ENCODE measurements at places on chromosomes 16 and 17.

DNA sequence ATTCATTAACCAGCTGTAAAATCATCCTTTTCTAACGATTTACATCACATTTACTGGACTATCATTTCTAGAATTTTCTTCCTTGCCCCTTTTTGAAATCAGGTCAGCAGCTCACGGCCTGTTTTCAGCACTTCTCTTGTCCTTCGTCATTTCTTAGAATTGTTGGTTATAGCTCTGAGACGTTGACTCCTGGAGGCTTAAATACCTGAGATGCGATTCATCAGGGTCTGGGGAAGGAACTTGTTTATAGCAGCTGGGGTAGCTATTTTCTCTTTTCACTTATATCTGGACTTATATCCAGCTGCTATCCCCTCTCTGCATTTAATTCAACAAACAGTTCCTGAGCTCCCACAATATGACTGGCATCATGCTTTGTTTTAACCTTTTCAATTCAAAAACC, 338.7 kb upstream of the TNRC6C start:
- DNase-seq = no peak

DNA sequence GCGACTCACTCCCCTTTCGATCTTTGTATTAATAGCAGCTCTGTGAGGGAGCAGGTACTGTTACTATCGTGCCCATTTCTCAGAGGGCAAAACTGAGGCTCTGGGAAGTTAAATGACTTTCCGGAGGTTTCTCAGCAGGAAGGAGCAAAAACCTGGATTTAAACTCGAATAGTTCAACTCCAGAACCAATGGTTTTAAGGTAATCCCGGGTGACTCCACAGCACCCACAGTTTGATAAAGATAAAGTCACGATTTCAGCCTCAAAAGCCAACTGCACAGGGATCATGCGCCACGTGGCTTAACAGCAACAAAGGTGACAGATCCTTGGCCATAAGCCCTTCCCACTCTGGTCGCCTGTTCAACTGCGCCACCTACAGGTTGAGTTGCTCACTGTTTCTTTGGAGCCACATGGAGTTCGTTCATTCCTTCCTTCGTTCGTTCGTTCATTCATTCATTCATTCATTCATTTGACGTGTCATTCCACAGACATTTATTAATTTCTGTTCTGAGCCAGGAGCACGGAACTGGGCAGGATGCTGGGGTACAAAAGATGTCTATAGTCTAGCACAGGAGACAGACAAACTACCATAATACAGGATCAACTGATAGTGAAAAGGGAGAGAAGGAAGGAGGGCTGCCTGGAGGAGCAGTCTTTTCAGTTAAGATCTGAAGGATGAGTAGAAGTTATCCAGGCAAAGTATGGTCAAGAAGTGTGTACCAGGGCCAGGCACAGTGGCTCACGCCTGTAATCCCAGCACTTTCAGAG, 134.8 kb downstream of the HS3ST2 start:
- no peak for DNase-seq

DNA sequence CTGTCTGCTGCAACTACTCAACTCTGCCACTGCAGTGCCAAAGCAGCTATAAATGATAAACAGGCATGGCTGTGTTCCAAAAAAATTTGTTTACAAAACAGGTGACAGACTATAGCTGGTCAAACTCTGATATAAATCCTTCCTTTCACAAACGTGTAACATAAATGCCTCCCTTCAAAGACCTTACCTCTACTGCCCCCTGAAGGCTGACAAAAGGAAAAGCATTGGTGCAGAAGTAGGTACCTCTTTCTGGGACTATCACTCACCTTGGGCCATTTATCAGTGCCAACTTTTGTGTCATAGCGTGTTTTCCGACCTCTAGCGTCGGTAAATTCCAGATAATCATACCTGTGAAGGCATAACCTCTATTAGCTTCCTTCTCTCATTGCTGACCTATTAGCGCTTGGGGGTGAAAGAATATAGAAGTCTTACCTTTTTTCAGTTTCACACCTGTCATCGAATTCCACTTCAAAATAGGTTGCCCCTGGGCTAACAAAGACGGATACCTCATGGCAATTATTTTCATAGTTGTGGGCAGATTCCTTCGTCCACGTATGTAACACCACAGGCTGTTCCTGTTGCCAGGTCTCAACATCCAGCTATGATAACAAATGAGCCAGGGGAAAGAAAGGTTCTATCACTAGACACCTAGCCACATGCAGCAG, 67.9 kb downstream of the ZZEF1 start:
- DNase-seq = no peak

- DNase-seq = no peak
Measured at GRCh38 chr17:81298325-81298990, 3.4 kb upstream of the SLC38A10 start.

DNA sequence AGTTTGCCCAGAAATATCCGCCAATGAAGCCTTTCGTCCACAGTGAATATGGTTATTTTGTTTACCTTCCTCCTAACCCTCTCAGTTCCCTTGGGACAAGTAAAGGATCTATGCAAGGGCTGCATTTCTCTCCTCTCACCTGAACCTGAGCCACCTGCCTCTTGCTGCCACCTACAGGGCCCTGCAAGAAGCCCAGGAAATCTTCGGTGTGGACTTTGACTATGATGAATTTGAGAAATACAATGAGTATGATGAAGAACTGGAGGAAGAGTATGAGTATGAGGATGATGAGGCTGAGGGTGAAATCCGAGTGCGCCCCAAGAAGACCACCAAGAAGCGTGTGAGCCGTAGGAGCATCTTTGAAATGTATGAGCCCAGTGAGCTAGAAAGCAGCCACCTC, 14.0 kb downstream of the SUPT6H start:
- no peak for DNase-seq

GRCh38 chr16:12225255-12225654, 248.7 kb downstream of the SNX29 start:
- DNase-seq = no peak

- DNase-seq = peak; percentile 37
Measured at GRCh38 chr17:17146786-17147406, 59.2 kb downstream of the PLD6 start.

- DNase-seq = no peak
Measured at GRCh38 chr17:43125967-43126910, 1.1 kb upstream of the BRCA1 start.

DNA sequence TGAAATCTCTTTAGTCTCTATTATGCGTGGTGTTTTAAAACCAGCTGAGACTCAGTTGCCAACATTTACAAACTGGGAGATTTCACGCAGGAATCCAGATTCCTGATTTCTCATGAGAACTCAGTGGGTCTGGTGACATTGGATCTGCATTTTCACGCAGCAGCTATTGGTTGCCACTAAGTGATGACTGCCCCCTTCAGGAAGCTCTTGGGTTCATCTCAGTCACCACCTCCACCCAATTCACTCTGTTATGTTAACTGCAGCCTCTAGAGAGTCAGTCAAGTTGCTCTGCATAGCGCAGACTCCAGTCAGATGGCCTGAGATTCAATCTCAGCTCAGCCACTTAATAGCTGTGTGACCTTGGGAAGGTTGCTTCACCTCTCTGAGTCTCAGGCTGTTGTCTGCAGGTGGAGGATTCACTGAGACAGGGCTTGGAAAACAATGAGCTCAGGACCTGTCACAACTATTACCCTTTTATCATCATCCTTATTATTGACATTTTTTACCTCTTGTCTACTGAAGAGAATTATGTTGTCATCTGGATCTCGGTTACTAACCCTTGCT, 6.4 kb downstream of the SHISA9 start:
- no peak for DNase-seq

DNA sequence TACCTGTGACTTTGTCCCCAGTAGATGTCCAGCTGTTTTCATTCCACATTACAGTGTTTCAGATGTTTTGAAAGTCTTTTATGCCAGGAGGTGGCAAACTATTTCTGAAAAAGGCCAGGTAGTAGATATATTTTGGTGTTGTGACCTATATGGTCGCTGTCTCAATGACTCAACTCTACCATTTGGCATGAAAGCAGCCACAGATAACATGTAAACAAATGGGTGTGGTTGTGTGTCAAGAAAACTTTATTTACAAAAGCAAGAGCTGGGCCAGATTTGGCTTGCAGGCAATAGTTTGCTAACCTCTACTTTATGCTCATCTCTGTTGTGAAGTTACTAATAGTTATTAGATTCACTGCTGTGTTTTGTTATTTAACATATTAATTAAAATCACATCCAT, 728.7 kb upstream of the EEF2KMT start:
- no peak for DNase-seq

DNA sequence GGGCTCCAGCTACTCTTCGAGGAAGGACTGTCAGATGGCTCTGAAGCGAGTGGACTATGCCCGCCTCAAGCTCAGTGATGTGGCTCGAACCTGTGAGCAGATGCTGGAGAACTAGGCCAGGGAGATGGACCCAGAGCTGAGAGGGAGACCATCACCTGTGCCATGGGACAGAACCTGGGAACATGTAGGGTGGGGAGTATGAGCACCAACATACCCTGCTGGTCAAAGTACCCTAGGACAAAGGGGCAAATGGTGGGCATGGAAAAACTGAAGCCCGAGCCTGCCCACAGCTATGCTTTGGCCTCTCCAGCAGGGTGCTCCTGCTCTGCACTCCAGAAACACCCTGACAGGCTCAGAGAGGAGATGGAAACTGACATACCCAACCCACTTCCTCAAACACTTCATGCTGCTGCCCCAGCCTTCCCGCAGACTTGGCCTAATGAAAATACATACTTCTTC, 1.9 kb downstream of the MED11 start:
- no peak for DNase-seq

DNA sequence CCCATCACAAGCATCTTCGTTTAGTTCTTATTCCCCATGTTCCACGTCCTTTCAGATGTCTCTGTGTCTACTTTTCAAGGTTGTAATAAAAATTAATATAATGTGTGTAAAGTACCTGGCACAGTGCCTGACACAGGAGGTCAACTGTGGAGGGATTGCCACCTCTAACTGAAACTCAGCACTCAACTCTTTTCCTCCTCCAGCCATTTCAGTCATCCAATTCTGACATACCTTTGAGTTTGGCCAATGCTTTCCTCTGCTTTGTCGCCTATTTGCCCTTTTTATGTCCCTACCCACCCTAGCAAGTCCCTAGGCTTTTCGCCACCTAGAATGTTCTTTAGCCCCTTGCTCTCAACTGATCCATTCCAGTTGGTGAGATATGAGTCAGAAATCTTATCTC, 1.6 kb downstream of the UBE2Z start:
- DNase-seq = no peak

- no peak for DNase-seq
Measured at GRCh38 chr17:34313164-34313563, 6.1 kb upstream of the CCL8 start.

DNA sequence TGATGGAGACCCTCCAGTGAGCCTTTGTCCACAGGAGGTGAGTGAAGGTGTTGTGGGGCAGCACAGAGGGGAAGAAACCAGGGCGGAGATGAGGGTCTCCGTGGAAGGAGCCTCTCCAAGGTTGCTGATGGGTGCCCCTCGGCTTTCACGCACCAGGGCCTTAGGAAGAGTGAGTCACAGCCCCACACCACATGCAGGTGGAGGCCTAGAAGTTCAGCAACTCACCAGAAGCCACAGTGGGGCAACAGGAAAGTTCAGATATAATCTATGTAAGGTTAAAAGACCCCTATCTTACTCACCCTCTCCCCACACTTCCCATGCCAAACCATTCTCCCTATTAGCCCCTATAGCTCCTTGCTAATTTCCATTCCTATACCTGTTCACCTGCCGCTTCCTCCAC, 9.5 kb upstream of the HNF1B start:
- no peak for DNase-seq

DNA sequence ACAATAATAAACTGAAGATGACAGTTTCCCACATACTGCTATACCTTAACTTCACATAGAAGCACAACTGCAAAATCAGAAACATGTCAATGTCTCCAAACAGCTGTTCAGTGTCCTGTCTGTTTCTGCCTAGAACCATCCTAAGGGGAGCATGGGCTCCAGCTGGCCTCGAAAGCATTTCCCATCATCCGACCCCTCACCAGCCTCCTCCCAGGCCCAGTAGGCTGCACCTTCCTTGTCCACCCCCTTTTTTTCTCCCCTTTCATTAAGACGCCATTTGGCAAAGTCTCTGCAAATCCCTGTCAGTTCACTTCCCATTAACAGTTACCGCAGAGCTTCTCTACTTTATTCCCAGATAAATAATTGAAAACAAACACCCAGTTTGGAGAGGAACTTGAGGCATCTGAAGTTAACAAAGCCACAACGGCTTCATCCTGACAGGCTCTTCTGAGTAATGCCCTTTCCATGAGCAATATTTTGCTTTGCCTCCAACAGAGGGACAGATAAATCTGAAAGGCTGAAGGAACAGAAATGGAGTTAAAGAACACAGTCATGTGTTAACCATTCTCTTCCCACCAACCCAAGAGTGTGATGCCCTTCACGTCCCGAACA, 65.3 kb downstream of the SLC39A11 start:
- DNase-seq = no peak

- no peak for DNase-seq
Measured at GRCh38 chr17:67862614-67863217, 37.4 kb downstream of the BPTF start.

- no peak for DNase-seq
Measured at GRCh38 chr17:27206447-27206846, 87.5 kb upstream of the WSB1 start.

DNA sequence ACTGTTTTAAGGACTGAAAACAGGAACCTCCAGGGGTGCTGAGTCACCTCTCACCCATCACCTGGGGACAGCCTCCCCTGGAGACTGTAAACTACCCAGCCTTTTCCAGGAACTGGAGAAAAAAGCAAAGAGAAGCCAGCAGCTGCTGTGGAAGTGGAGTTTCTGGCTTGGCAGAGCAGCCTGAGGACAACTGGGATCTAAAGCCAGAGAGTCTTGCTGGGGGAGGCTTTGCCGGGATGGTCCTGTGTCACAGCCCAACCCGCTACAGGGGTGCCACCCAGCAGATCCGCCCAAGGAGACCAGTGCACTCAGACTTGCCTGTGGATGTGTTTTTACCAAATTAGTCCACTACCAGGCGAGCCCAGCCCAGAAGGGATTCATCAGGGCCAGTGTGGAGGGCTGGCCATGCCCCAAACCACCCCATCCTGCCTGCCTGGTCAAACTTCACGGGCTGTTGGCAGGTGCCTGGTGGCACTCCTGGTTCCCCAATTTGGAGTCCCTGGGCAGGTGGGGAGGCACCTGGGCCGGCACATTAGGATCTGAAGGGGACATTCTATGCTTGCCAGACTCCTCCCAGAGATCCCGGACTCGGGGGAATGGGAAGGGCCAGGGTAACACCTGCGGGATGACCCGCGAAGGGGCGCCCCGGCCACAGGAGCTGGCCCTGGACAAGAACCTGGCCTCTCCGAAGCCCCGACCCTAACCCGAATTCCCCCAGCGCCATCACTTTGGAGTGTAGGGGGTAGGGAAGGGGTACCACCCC, 771 bp downstream of the MSRB1 start:
- no peak for DNase-seq

DNA sequence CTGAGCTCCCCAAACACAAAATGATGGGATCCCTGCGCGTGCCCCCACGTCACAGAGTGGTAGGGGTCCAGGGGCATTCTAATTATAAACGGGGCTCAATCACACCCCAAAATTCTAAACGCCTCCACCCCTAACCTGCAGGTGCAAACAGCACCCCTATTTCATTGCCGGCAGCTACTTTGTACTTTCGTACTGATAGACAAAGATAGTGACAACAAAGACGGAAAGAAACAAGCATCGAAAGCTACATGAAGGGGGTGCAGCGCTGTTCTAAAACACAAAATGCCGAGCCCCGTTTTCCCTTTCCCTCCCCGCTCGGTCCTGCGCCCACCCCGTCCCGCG, 13.9 kb downstream of the MIS12 start:
- peak; percentile 30 for DNase-seq

- DNase-seq = peak; percentile 83
Measured at GRCh38 chr16:17070882-17071592, 399.7 kb downstream of the XYLT1 start.
